ENCODE measurements at places on chromosomes 1 and 21.

DNA sequence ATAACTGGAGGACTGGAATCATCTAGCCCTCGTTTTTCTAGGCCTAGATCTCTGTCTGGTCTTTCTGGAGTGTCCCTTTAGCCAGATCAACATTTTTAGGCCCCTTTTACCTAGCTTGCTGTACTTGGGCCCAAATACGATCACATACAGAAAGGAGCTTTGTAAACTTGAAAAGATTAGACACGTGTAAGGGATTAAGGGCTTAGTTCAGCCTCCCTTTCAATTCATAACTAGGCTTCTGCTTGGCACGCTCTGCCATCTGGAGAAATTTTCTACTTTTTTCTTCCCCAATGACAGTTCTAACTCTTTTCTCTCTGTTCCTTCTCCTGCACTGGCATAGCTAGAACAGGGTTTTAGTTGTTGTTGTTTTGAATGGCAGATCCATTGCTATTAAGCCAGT, 153.3 kb upstream of the BEND5 start:
- no peak for DNase-seq

DNA sequence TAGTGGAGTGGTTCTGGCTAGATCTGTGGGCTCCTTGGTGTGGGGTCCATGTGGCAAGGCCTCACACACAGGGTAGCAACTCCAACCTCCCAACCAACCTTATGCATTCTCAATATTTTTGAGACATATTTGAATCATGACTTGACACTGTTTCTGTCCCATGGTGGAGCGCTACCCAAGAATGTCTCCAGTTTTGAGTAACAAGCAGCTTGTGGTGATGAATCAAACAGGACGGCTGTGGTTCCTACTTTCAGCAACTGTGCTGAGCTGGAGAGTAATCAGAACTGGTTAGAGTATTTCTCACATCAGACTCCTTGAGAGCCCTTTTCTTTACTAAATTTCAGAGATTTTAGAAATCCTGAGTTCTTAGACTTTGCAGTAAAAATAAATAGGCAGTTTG, 3.1 kb downstream of the LCE3D start:
- no peak for DNase-seq

DNA sequence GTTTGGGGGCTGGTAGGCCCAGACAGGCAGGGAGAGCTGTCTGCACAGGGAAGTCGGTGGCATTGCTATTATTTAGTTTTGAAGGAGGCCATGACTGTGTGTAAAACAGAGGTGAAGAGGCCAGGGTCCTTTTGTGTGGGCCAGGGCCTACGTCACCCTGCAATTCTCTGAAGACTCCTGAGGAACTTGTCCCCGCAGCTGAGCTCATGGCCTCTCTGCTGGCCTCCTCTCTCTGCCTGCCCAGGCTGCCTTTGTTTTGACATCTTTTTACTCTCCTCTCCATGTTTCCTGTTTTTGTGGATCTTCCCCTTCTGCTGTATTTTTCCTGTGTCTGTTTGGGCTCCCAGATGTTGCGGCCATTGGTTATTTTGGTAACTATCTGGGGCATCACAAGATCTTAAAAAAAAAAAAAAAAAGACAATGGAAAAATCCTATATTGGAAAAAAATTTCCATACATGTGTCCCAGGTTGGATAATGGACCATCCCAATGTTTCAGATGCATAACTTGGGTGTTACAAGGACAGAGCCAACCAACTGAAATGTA, 280.7 kb downstream of the RPS6KC1 start:
- no peak for DNase-seq

- DNase-seq: no peak
Observed at GRCh38 chr1:245294020-245294419, 139.2 kb downstream of the KIF26B start.

DNA sequence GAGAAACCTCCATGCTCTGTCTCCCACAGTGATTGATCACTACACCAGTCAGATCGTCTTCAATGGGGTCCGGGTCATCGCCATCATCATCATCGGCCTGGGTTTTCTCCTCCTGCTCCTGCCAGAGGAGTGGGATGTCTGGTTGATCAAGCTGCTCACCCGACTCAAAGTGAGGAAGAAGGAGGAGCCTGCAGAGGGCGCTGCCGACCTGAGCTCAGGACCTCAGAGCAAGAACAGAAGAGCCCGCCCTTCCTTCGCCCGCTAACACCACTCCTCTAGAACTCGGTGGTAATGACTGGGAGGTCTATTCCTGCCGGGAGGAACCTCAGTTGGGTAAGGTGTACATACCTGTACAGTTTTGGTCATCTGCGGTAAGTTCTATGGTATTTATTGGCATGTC, 50.3 kb upstream of the COA6 start:
- DNase-seq: peak; percentile 32

GRCh38 chr1:61287014-61287413, 204.7 kb downstream of the NFIA start:
- no peak for DNase-seq

Measured in colonic mucosa (tissue), 4 donors.